ENCODE measurements at places on chromosomes 1 and 21.

GRCh38 chr1:211349741-211350140 is 23.1 kb downstream of the TRAF5 start:
- peak; percentile 48 for DNase-seq

- no peak for DNase-seq
These were observed 153.4 kb downstream of the NRIP1 start for GRCh38 chr21:14911351-14911750.

DNA sequence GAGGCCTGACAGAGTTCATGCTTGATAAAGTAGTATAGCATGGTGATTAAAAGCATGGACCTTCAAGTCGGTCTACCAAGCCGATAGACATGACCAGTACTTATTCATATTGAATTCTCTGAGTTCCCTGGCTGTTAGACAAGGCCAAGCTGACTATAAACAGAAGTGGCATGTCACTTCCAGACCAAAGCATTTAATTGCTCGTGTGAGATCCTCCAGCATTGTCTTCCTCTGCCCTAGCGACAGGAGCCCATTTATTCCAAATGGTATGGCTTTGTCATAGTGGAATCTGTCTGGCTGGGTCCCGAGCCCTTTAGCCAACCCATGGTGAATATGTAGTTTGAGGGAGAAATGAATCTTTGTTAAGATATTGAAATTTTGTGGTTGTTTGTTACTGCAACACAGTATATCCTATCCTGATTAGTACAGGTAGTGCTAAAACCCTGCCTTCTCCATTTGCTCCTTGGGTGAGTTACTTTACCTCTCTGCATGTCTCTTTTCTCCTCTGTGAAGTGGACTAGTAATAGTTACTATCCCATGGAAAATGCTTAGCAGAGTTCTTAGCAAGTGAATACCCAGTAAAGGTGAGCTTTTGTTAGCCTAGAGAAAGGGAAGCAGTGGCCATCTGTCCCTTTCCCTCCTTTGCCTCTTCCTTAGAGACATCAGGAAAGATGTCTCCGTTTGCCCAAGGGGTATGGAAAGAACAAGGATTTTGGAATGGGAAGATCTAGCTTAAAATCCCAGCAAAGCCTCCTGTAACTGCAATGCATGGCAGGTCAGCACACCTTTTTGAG is 77.6 kb upstream of the CD1D start:
- no peak for DNase-seq

GRCh38 chr1:16266411-16267118 is 29.6 kb upstream of the CPLANE2 start:
- no peak for DNase-seq

DNA sequence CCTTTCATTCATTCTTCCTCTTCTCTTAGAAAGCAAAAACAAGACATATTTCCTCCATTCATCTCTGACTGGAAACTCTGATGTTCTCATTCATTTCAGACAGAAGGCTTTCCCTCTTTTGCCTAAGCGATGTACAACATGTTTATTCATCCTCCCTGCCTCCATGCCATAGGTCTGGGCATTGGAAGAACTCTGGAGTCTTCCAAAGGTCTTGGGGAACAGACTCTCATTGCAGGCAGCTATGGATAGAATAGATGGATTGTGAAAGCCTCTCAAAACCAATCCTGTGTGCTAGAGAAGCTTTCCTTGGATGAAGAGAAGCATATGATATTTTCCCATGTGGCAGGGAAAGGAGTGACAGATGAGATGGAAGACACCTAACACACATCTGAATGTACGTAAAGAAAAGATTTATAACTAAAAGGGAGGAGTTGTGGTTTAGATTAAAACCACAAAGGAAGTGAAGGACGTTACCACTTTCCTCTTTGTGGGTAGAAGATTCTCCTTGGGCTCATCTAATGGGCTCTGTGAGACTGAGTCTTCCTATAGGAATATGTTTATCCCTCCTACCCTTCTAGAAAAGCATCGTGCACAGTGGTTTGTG is 38.7 kb downstream of the BCL9 start:
- no peak for DNase-seq

- DNase-seq, result no peak
These were observed 19.4 kb downstream of the PLEKHM2 start for GRCh38 chr1:15703562-15703961.

DNA sequence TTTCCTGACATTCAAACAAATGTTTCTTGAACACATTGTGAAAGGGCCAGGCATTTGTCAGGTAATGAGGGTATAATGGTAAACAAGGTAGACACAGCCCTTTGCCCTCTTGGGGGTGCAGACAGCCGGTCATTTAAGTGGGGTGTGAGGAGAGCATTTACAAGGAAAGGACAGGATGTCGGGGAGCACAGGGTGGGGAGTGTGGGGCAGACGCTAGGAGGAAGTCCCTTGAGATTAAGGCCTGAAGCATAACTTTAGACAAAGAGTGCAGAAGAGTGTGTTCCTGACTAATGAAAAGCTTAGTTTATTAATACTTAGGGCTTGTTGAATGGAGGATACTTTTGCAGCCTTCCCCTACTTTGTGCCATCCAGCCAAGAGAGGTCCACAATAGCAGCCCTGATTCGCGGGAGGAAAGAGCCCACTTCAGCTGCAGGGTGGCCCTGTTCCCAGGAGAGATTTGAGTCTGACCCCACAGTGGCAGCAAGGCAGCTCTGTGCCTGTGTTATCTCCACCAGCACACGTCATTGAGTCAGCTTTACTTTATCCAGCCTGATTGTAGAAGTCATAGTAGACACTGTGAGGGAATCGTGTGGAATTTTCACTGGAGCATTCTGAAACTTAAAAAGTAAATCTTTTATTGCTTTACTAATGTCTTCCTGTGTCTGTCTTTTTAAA is 35.1 kb downstream of the MPZL1 start:
- no peak for DNase-seq

DNA sequence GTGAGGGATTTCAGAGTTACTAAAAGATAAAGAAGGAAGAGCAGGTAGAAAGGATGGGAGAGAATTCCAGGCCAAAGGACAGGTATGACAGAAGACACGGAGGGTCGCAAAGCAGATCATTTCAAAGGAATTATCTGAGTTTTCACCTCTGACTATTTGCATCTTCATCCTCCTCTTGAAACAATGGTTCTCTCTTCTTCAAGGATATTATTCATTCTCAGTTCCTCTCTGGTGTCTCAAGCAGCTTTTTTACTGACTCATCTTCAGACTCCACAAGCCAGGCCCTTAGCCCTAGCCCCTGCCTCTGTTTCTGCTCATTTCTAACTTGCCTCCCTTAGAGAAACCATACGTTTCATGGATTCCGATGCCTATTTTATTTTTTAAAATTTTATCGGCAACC is 15.0 kb downstream of the DDX59 start:
- DNase-seq, result no peak

- DNase-seq, result peak; percentile 90
These were observed 3.2 kb upstream of the PROX1 start for GRCh38 chr1:213984387-213985208.

DNA sequence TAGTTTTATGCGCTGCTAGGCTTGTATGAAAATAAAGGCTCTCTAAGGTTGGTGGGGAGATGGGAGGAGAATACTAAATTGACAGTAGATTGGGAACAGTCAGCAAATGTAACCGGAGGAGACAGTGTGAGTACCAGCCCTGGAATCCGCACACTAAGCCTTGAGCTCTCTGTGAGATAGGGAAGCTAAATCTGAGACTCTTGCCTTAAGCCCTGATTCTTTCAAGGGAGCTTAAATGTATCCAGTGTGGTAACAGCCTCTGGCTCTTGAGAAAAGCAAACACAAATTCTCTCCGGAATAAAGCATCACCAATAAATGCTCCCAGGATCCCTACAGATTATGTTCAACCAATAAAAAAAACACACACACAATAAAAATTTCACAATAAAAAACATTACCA is 33.0 kb upstream of the PDPN start:
- DNase-seq, result no peak

GRCh38 chr1:237394281-237394680 is 352.3 kb downstream of the RYR2 start:
- DNase-seq, result peak; percentile 13

GRCh38 chr1:52738893-52739292 is 12.6 kb downstream of the ZYG11B start:
- no peak for DNase-seq

- DNase-seq, result no peak
These were observed 4.3 kb downstream of the LPAR3 start for GRCh38 chr1:84888753-84889152.

DNA sequence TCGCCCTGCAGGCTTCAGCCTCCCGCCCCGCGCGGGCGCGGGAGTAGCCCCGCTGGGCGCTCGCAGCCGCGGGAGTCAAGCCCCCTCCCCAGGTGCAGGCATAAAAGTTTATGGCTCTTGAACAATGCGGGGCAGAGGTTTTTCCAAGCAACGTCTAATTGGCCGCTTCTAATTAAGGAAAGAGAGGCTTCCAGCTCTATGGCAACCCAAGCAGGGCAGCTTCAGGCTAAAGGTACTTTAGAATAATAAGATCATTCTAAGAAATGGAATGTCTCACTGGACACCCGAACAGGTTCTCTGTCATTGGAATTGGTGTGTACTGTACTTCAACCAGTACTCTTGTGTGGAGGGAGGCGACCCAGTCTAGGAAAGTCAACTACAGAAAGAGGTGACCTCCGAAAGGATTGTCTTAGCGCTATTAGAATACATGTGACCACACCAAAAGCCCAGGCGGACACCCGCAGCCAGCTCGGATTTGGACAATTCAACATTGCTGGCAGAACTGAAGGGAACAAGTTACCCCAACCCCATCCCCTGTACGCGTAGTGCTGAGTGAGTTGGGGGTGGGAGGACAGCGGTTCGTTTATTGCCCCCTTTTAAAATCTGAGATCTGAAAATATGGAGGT is 12.5 kb downstream of the NR5A2 start:
- DNase-seq, result no peak

DNA sequence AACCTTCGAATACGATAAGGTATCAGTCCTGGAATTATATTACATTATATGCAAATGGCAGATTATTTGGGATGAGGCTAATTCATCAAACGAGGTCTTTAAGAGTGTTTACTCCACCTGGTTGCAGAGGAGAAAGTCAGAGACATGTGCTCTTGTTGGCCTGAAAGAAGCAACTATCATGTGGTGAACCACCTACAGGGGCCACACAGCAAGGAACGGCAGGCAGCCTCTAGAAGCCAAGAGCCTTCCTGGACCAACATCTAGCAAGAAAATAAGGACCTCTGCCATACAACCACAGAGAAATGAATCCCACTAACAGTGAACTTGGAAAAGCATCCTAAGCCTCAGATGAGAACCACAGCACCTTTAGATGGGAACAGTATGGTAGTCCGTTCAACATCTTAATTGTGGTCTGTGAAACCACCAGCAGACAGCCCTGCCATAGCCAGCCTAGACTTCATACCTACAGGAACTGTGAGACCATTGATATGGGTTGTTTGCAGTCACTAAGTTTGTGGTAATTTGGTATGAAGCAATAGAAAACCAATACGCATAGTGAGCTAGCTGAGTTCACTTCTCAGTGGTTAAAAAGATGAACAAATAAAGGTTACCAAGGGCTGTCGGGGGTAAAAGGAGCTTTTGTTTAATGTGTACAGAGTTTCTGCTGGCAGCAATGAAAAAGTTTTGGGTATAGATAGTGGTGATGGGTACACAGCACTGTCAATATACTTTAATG is 345.7 kb upstream of the RUNX1 start:
- no peak for DNase-seq

DNA sequence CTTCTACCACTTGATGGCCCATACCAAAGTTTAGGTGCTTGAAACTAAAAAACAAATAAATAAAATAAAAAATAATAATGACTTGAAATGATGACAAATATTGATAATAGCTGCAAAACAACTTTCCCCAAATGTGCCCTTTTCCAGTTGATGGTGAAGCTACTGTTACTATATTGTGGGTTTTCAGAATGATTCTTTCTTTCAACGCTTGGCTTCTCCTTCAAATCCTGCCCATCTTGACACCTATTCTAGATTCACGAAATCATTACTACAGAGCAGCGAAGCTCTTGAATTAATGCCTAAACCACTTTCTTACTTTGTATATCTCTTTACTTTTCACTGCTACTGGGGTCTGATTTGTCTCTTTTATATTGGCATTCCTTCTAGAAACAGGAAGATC is 9.2 kb upstream of the C1orf141 start:
- no peak for DNase-seq

DNA sequence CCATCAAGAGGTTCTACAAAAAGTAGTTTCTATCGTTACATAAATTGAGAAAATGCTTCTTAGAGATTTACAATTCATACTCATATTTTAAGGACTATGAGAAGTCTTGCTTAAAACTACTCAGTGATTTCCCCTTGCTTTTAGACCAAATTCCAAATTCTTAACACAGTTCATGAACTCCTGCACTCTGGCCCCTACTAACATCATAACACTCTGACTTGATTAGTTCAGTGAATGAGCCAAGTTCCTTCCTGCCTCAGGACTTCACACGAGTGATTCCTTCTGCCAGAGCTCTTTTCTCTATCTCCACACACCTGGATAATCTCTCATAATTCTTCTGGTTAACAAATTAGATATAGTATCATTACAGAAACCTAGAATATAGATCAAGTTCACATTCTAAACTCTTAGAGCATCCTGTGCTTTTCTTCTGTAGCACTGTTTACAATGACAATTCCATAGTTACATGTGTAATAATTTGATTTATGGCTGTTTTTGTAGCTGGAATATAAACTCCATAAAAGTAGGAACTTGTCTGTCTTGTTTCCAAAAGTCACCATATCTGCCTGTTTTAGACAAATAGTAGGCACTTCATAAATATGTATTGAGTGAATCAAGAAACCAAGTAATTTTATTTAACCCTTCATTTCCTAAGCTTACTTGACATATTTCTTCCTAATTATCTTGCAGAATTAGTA is 59.9 kb downstream of the NUF2 start:
- no peak for DNase-seq

DNA sequence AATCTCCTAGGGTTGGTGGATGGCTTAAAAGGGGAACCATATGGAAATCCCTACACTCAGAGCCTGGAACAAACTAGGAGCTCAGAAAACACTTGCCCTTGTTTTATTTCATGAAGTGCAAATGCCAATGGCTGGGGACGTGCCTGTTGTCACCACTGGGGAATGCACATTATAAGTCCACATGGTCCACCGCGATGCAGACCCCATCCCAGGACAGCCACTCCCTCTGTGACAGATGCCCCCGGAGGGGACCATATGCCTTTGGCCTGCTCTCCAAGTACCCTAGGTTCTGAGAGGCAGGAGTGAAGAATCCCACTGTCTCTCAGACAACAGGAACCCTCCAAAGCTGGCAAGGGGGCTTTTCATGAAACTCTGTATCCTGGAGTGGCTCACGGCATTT is 42.3 kb downstream of the LRP8 start:
- DNase-seq, result no peak

Data from NCI-H510A treated with DMSO at 0.1 percent for 48 hours (cell line).